ENCODE measurements at places on chromosomes 13 and 19.
A peak's percentile ranks its signal among the peaks of the same experiment; 100 is the strongest.

GRCh38 chr19:647566-648284 lies 8.0 kb downstream of the FGF22 start:
- DNase-seq, result no peak

- DNase-seq, result no peak
These were observed 3.7 kb downstream of the FGF9 start for GRCh38 chr13:21674490-21675009.

- peak; percentile 15 for DNase-seq
These were observed 202.2 kb downstream of the SUCLA2 start for GRCh38 chr13:47798906-47799305.

GRCh38 chr13:65387743-65388347 lies 1842.3 kb downstream of the PCDH9 start:
- no peak for DNase-seq

- DNase-seq, result no peak
These were observed 220.0 kb upstream of the SGCG start for GRCh38 chr13:22960827-22961226.

- DNase-seq, result no peak
These were observed 6.6 kb upstream of the ZNF599 start for GRCh38 chr19:34779652-34780051.

GRCh38 chr13:82062772-82063171 lies 1721.8 kb upstream of the SPRY2 start:
- peak; percentile 18 for DNase-seq

- DNase-seq, result no peak
These were observed 84.8 kb downstream of the ZMYM2 start for GRCh38 chr13:20043207-20043925.

DNA sequence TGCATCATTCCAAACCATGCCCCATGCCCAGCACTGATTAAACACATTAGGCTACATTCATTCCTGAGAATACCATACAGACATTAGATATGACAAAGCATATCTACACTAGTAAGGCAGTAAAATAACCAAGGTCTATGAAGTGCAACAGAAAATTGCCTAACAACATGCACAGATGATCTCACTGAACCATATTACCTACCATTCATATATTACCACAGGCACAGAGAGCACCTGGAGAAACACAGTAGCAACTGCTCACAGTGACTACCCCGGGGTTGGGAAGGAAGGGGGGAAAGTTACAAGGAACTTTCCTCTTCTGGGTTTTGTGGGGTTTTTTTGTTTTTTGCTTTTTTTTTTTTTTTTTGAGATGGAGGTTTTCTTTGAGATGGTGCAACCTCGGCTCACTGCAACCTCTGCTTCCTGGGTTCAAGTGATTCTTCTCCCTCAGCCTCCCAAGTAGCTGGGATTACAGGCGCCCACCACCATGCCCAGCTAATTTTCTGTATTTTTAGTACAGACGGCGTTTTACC lies 669.6 kb downstream of the UQCRFS1 start:
- DNase-seq, result no peak

- DNase-seq, result no peak
These were observed 254.2 kb upstream of the ZNF507 start for GRCh38 chr19:32091241-32091640.

- DNase-seq, result no peak
These were observed 20.7 kb downstream of the EPN1 start for GRCh38 chr19:55695511-55696290.

- no peak for DNase-seq
These were observed 23.5 kb downstream of the RASA3 start for GRCh38 chr13:114108894-114109293.

DNA sequence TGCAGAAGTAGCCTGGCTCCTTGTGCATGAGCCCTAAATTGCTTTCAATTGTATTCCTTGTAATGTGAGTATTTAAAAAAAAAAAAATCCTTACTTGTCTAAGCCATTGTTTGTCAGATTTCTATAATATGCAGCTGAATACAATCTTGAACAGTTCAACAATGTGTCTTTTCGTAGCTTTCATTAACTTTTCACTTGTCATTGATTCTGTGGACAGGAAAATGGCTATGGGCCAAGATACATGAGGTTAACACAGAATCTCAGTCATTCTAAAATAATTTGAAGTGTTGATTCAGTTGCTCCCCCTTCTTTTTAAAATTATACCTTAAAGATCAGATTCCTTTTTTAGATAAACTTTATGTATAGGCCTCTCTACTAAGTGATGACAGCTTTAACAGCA lies 395.8 kb upstream of the KLF12 start:
- no peak for DNase-seq

DNA sequence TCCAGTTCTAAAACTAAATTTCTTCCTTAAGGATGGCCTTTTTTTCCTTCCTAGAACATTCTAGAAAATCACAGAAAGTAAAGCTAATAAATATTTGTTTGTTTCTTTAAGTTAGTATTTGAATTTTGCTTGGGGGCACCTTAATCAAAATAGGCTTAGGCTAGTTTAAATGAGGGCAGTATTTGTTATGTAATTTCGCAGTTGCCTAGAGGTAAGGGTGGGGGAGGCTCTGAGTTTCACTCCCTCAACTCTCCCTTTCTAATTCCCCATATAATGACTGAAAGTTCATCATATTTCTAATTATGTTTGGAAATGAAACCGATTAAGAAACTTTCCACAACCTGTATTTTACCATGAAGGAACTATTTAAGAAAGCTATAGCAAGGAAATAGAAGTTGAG lies 40.6 kb downstream of the PCDH17 start:
- DNase-seq, result no peak

DNA sequence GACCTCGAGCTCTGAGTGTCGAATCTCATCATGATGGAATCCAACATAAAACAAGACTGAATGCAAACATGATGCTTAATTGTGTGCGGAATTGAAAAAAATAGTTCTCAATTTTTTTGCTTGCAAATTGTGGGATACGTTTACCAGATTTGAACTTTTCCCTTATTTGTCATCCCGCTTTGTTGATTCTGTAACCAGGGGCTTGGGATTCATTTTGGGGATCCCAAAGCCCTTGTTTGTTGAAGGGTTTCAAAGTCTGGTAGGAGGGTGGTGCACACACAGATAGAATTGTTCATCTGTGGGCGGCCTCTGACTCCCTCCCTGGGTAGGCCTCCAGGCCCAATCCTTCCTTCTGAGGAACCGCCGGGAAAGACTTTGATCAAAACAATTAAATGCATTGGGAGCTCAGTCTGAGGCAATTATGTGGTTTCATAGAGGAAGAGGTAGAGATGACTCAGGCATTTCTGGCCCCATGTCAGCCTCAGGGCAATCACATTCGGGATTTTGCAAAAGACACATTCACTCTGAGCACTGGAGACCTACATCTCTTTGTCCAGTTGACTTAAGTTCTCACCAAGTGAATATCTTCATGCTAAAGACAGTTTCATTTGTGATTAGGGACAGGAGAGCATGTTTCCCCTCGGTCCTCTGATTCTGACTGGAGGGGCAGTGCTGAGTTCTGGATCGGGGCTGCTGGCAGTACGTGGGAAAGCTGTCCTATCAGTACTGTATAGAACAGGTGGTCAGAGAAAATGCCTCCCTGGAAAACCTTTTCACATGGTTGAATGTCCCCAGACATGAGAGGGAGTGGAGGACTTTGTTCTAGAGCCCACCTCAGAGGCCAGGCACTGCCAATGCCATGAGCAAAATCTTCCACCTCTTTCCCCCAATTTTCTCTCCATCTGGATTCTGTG lies 27.8 kb upstream of the IGFL4 start:
- DNase-seq, result peak; percentile 90

- no peak for DNase-seq
These were observed 19.7 kb downstream of the KLHL26 start for GRCh38 chr19:18656337-18657086.

DNA sequence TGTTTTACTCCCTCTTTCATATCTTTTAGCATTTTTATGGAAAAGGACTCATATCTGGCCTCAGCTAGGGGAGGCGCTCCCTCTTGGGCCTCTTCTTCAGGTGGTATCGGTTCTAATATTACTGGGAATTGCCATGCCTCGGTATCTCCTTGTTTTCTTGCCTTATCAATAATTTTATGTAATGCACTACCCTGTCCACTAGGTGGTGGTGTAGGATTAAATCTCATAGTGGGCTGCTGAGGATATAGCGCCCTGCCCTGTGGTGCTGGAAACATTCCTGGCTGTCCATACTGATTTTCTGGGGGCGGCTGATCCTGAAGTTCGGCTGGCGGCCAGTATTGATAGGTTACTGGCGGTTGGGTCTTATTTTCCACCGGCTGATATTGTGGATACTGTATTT lies 35.8 kb downstream of the ZNF420 start:
- no peak for DNase-seq

GRCh38 chr19:47231215-47232054 lies 436 bp upstream of the BBC3 start:
- DNase-seq, result peak; percentile 94

DNA sequence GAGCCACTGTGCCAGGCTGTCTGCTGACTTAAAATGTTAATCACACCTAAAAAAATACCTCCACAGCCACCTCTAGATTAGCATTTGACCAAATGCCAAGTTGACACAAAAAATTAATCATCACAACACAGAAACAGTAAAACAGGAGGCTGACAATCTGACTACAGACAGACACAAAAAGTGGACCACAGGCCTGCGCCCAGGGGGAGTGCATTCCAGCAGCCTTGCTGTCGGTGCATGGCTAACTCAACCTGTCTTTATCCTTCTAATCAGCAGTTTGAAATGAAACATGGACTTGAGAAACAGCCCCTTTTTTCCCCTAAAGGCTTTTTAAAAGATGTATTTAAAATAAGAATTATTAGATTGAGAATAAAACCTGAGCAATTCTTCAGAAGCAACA lies 34.0 kb downstream of the RASL11A start:
- DNase-seq, result no peak

- DNase-seq, result no peak
These were observed 376.1 kb downstream of the DLEU7 start for GRCh38 chr13:50467156-50468110.

GRCh38 chr19:6671960-6672359 lies 2.0 kb upstream of the TNFSF14 start:
- DNase-seq, result no peak

DNA sequence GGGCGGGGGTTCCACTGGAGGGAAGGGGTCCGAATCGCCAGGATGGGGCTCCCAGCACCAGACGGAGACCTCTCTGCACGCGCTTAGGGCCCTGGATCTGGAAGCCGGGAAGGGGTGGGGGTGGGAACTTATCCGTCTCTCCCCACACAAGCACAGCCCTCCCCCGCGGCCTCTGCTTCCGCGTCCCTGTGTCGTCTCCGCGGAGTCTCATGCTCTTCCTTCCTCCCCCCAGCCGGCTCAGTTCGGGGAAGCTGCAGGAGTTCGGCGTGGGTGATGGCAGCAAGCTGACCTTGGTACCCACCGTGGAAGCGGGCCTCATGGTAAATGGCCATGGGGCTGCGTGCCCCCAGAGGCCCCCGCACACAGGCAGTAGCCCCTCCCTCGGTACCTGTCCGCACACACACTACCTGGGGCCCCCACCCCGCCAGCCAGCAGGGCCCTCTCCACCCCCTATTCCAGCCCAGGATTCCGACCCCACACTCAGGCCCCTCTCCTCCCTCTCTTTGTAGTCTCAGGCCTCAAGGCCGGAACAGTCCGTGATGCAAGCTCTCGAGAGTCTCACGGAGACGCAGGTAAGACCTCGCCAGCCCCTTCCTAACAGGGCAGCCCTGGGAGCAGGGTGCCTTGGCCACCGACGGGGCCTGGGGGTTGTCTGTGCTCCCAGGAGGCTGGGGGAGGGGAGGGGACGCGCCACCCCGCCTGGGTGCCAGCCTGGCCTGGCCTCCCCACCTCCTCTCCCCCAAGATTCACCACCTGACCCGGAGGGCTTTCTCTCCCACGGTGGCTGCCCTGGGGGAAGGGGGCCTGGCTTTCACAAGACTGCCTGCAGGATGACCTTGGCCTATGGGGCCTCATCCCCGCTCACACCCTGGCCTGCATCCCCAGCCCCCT lies 3.2 kb downstream of the MIDN start:
- DNase-seq, result peak; percentile 81

- DNase-seq, result no peak
These were observed 366.8 kb downstream of the TBC1D4 start for GRCh38 chr13:75115171-75115570.

- peak; percentile 58 for DNase-seq
These were observed at the start of gene SIAH3 for GRCh38 chr13:45851171-45851921. SIAH3 (minus strand) TSS chr13:45851753; CDS start chr13:45851629, 124 bp downstream.
